ENCODE measurements at places on chromosomes 6 and 20.

- peak; percentile 64 for DNase-seq
Observed at GRCh38 chr6:88376768-88377387, 210.7 kb upstream of the CNR1 start.

DNA sequence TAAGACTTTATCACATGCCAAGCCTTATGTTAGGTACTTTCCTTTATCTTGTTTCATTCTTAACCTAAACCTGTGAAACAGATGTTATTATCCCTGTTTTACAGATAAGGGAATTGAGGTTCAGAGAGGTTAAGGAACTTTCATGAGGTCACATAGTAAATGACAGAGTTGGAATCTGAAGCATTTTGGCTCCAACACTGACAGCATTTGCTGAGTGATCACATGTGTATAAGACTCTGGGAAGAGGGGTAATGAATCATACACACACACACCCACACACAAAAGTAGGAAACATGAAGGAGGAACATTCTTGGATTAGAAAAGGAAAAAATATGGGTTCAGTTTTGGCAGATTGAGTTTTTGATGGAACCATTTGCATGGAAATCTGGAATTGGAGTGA is 212.5 kb downstream of the GJA1 start:
- peak; percentile 41 for DNase-seq

GRCh38 chr6:167441715-167442206 is 116.9 kb downstream of the TTLL2 start:
- no peak for DNase-seq

DNA sequence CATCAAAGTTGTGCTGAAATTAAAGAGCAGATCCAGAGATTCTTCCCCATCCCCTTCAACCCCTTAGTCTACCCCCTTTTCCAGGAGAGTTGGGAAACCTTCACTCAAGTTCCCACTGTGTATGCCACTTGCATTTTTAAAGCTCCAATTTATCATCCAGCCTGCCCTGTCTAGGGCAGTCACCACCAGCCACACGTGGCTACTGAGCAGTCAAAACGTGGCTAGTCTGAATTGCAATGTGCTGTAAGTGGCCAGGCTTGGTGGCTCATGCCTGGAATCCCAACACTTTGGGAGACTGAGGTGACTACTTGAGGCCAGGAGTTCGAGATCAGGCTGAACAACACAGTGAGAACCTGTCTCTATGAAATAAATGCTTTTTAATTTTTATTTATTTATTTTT is 34.9 kb downstream of the ERGIC3 start:
- peak; percentile 8 for DNase-seq

- no peak for DNase-seq
Observed at GRCh38 chr6:113318575-113318917, 538.6 kb upstream of the MARCKS start.

DNA sequence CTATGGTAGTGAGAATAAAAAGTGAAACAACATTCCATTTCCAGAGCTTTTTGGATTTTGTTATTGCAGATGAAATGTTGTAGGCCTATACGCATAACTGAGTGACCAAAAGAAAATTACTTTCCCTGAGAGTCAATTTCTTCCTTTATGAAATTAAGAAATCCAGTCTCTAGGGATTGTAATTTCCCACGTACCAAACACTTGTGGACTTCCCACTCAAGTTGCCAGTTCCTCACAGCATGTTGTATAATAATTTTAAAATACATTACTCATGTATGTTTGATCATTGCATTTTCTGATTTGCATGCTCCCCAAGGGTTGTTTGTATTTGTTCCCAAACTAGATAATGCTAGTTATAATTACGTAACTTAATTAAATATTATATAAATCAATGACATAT is 12.0 kb upstream of the PRDM1 start:
- DNase-seq: no peak

DNA sequence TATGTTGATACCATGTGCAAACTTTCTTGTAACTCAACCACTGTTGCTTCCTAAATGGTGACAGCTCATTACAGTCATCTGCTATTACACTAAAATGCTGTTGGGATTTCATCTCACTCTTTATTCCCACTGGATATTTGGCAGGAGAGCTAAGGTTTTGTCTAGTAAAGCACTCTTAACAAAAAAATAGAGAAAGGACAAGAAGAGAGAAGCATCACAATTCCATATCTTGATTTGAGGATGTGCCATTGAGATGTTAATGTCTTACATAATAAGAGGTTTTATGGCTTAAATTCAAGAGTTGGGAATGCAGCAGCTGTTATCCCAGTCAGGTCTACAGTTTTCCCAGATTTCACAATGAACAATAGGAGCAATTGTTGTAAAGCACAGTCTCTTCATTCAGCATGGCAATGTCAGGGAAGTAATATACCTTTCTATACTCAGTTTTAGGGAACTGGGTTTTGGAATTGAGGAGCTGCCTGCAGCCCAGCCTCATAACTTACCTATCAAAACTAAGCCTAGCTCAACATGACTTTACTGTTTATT is 134.9 kb downstream of the ISM1 start:
- DNase-seq: no peak

DNA sequence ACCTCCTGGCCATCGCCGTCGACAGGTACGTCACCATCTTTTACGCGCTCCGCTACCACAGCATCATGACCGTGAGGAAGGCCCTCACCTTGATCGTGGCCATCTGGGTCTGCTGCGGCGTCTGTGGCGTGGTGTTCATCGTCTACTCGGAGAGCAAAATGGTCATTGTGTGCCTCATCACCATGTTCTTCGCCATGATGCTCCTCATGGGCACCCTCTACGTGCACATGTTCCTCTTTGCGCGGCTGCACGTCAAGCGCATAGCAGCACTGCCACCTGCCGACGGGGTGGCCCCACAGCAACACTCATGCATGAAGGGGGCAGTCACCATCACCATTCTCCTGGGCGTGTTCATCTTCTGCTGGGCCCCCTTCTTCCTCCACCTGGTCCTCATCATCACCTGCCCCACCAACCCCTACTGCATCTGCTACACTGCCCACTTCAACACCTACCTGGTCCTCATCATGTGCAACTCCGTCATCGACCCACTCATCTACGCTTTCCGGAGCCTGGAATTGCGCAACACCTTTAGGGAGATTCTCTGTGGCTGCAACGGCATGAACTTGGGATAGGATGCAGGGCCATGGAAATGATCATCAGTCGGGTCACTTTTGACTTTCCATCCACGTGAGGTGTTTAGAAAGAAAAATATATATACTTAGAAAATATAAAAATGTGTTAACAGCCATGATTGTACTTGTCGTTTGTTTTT is 868 bp downstream of the MC3R start:
- peak; percentile 31 for DNase-seq

DNA sequence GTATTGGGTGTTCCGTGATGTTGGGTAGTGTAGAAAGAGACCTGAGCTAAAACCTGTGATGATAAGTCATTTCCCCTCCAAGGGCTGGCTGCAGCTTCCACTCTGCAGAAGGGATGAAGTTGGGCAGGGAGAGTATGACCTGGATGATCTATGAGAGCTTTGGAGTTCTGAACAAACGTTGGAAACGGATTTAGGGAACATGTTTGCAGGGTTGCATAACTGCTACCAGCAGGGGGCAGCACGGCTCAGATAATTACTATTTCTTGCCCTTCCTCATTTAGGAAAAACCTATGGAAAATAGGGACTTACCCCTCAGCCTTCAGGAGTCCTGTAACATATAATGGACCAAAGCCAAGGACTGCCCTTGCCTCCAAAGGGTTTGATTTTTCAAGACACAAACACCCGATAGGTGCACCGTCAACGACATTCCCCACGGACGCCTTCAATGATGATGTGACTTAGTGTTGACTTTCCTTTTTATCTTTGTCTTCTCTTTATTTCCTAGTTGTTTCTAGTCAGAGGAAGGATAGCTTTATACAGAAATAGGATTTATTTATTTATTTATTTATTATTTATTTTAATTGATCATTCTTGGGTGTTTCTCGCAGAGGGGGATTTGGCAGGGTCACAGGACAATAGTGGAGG is 164.9 kb upstream of the SASH1 start:
- peak; percentile 54 for DNase-seq

- no peak for DNase-seq
Observed at GRCh38 chr6:128526152-128526914, 5.9 kb upstream of the PTPRK start.

- DNase-seq: no peak
Observed at GRCh38 chr20:48984575-48985219, 61.4 kb upstream of the CSE1L start.

DNA sequence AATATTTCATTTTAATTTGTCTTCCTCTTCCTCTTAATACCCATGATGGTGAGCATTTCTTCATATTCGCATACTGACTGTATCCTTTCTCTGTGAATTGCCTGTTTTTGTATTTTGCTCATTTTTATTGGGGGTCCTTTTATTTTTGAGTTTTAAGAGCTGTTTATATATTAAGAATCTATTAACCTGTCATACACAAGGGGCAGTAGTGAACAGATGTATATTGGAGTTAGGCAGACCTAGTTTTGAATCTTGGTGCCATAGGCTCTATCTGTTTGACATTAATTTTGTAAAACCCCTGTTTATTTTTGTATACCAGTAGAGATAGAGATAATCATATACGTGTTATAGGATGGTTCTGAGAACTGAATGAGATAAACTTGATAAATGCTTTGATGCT is 3.1 kb upstream of the WFDC5 start:
- DNase-seq: no peak

GRCh38 chr6:156336733-156337132 is 440.4 kb upstream of the ARID1B start:
- DNase-seq: no peak

DNA sequence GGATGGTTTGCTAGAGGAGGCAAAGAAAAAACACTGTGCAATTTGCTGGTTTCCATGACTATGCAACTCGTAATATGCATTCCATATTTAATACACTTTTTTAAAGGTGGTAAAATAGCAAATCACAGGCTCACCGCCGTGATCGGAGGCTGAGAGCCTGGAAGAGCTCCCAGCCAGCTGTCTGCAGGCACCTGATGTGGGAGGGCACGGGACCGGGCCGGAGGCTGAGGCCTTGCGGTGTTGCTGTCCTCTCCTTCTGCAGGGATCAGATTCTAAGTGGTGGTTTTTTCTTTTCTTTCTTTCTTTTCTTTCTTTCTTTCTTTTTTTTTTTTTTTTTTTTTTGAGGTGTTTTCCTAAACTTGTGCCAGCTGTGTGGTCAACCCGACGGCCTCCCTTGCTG is 282.3 kb downstream of the CDH4 start:
- DNase-seq: no peak

- DNase-seq: no peak
Observed at GRCh38 chr6:41972826-41973225, 31.2 kb upstream of the CCND3 start.

DNA sequence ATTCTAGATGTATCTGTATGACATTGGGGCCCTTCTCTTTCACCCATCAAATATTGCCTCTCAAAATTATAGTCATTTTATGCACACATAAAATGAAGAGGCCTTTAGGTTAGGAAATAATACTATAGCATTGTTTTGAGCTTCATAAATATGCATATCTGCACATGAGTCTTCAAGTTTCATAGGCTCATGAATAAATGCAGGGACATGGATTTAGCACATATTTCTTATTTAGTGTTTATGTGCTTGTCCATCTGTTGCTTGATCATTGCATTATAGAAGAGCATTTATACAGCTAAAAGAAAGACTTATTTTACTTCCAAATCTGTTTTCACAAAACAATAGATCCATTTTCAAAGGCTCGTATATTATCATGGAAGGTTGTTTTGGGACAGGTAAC is 455.8 kb downstream of the EPM2A start:
- no peak for DNase-seq

DNA sequence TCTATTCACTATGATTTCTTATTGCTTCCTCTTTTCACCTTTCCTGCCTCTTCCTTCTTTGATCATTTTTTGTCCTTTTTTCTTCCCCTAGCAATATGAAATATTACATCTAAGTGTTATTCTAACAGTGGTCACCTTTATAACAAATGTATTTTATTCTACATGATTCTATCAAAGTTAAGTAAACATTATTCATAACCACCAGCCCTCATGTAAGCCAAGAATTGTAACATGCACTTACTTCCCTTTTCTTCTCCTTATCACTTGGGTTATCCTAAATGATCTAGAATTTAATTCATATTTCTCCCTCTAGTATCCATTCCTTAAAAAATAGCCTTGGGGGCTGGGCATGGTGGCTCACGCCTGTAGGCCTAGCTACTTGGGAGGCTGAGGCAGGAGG is 88.3 kb upstream of the SLC22A23 start:
- DNase-seq: no peak

Data from AG20443 (cell line).